ENCODE measurements at places on chromosomes 2 and 18. TPM values are rescaled to one million over a fixed set of nuclear protein-coding genes. Genes with fewer than 3 reads are reported as not detected.

Gene PROKR1
- polyA plus RNA-seq = not detected

Gene SLC9A4
- polyA plus RNA-seq = 8.9 TPM

Gene MC4R
- polyA plus RNA-seq = not detected

Gene CD8B2
- not detected for polyA plus RNA-seq

Gene PTPRN
- 3.6 TPM for polyA plus RNA-seq

Gene ADGRF3
- 0.05 TPM for polyA plus RNA-seq

Gene ASPRV1
- 0.90 TPM for polyA plus RNA-seq

Gene ABCG8
- not detected for polyA plus RNA-seq

Gene DSG4
- polyA plus RNA-seq = 0.76 TPM

Gene MPPE1
- 20.6 TPM for polyA plus RNA-seq

Gene RIT2
- not detected for polyA plus RNA-seq

Gene ZNG1B
- 18.0 TPM for polyA plus RNA-seq

Gene TEX51
- polyA plus RNA-seq = not detected

Gene STARD6
- polyA plus RNA-seq = not detected

Gene POTEJ
- not detected for polyA plus RNA-seq

Gene EML6
- polyA plus RNA-seq = 1.6 TPM

Gene TRAPPC12
- 65.8 TPM for polyA plus RNA-seq

All from stomach (tissue), 19 donors.